ENCODE measurements at places on chromosomes 4 and X.

DNA sequence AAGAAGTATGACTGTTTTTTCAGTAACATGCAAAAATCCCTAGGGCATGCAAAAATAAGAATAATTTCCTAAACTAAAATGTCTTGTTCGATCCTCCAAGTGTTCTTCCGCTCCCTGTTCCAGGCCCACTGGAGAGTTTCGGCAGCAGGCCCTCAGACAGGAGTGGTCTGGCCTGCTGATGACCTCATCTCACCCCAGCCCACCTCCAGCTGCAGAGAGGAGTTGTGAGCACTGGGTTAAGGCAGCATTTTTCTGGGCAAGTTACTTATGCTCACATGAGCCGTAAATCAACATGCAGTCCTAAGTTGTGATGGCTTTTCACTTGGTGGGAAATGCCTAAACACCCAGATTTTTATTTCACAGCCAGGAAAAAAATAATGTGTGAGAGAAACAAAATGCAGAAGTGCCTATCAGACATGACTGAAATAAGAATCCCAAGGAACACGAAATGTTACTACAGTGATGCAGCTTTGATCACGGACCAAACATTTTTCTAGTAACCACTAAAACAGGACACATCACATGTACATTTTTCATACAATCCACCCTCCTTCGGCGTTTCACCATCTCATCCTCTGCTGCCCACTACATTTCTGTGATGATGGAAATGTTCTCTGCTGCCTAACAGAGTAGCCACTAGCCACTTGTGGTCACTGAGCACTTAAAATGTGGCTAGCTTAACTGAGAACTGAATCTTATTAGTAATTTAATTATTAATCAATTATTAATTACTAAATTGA is 153.3 kb upstream of the TBL1X start:
- DNase-seq: no peak

GRCh38 chr4:34293459-34293858 is 1950.9 kb downstream of the ARAP2 start:
- DNase-seq: no peak

DNA sequence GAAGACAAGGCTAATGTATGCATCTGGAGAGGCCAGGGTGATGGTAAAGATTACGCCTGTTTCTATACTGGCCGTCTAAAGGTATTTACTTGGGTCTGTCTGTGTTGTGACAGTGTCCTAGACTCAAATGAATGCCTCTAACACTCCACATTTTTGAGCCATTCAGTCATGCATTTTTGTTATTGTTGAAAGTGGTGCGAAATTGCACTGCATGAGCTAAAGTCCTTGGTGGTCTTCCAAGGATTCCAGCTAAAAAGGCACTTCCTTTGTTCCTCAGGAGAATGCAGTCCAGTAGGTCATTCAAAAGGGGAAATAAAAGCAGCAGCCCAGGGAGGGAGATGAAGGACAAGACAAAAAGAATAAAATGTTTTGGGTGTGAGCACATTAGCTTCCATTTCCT is 3.0 kb downstream of the GPC4 start:
- peak; percentile 58 for DNase-seq

DNA sequence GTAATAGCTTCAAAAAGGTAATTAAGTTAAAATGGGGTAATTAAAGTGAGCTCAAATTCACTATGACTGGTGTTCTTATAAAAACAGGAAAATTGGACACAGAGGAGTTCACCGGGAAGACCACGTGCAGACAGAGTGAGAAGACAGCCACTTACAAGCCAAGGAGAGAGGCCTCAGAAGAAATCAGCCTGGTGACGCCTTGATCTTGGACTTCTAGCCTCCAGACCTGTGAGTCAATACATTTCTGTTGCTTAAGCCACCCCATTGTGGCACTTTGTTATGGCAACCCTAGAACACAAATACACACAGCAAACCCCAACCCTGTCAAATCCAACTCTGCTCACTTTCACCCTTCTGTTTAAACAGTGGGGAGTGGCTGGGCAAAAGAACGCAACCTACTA is 4.1 kb upstream of the CD38 start:
- no peak for DNase-seq

DNA sequence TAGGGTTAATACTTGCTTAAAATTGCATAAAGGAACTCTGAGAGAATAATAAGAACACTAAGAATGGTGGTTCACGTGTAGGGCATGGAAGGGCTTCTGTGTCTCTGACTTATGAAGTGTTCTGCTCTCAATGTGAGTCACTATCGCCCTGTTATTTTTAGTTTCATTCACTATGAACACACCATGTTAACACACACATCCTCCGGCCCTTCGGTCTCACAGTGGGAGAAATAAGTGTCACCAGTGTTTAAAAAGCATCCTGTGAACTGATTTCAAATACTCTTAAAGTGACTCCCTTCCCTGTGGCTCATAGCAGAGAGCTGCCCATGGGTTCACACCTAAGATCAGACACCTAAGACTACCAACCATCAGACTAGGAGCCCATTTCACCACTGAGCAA is 33.8 kb upstream of the FGFBP2 start:
- DNase-seq: no peak

GRCh38 chr4:186693159-186693815 is 30.4 kb downstream of the FAT1 start:
- DNase-seq: no peak

All from eye (tissue), 1 donor.